ENCODE measurements at places on chromosomes 2 and 18. TPM values are rescaled to one million over a fixed set of nuclear protein-coding genes. Genes with fewer than 3 reads are reported as not detected.

Gene VIL1
- not detected for total RNA-seq

Gene STARD6
- total RNA-seq = not detected

Gene MEP1B
- not detected for total RNA-seq

Gene C2orf80
- total RNA-seq = not detected

Gene ACKR3
- 44.9 TPM for total RNA-seq

Data from smooth muscle cell of bladder (primary cell).